ENCODE measurements at places on chromosomes 4 and X.

DNA sequence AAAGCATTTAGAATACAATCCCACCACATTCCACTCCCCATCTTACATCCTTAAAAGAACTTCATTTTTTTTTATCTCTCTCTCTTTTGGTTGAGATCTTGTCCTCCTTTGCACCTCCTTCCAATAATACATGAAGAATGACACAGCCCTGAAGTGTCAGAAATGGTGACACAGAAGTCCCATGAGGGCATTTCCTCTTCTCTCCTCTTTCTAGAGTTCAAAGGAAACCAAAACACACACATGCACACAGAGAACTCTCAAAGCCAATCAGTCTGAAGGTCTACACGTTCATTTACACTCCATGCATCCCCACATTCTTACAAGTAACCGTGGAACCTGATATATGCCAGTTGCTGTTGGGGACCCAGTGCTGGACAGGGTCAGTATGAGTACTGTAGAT is 450.7 kb downstream of the HNRNPD start:
- DNase-seq: no peak

GRCh38 chr4:73222466-73223257 is 35.9 kb downstream of the ANKRD17 start:
- peak; percentile 84 for DNase-seq

- no peak for DNase-seq
These were observed 549.3 kb downstream of the IQCM start for GRCh38 chr4:149266301-149266700.

- DNase-seq: no peak
These were observed 31.4 kb upstream of the PITX2 start for GRCh38 chr4:110654254-110654635.

GRCh38 chrX:40734971-40735324 is 394 bp downstream of the MED14 start:
- no peak for DNase-seq

DNA sequence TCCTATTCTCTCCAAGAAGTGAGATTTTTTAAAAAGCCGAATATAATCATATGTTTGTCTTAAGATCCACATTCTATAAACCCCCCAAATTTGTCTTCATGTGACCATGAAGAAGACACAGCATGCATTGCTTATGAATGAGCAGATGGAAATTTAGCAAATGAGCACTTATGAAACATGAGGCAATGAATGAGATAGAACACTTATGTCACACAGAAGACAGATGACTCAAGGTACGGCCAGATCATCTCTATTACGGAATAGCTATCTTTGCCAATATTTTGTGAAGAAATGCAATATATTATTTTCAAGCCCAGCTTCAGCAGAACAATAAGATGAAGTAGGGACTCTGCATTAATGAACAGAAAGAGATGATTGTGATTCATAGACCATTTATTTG is 21.4 kb downstream of the PHEX start:
- DNase-seq: no peak

- DNase-seq: no peak
These were observed 36.7 kb upstream of the CABS1 start for GRCh38 chr4:70298051-70298450.

- DNase-seq: no peak
These were observed 501.0 kb downstream of the RPA4 start for GRCh38 chrX:97384685-97385084.

- DNase-seq: no peak
These were observed 815.5 kb downstream of the DMD start for GRCh38 chrX:32395878-32396277.

DNA sequence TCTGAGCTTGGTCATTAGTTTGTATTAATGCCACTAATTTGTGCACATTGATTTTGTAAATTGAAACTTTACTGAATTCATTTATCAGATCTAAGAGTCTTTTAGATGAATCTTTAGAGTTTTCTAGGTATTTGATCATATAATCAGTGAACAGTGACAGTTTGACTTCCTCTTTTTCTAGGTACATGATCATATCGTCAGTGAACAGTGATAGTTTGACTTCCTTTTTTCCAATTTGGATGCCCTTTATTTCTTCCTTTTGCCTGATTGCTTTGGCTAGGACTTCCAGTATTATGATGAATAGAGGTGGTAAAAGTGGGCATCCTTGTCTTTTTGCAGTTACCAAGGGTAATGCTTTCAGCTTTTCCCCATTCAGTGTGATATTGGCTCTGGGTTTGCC is 421.4 kb upstream of the CPXCR1 start:
- DNase-seq: no peak

GRCh38 chrX:70044541-70045245 is 5.0 kb downstream of the AWAT2 start:
- no peak for DNase-seq

DNA sequence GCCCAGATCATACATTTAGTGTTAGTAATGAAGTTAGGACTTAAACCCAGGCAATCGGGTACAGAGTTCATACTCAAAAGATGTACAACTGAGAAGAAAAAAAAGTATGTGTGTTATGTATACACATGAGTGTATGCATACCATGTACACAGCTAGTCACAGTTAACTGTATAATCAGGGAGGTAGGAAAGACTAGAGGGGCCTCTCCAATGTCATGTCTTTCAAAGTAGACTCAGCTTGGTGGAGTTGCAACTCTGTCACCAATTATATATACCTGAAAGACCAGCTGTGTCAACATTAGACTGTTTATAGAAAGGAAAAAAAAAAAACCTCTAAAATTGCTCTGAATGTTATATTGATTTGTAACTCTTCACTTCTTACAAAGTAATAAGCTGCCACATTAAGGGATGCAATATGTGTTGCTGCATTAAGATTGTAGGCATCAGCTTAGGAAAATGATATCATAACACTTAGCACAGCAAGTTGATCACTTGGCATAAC is 167.5 kb downstream of the DCTD start:
- no peak for DNase-seq

GRCh38 chr4:189548484-189549125 is 392.1 kb upstream of the FRG1 start:
- no peak for DNase-seq

GRCh38 chr4:85632981-85633380 is 158.0 kb downstream of the ARHGAP24 start:
- DNase-seq: no peak
